ENCODE measurements at places on chromosomes 5 and 9. TPM values are rescaled to one million over a fixed set of nuclear protein-coding genes. Genes with fewer than 3 reads are reported as not detected.

CDKN2A gene
- 22.9 TPM for total RNA-seq

ITGA2 gene
- total RNA-seq, result 5.4 TPM

GRXCR2 gene
- total RNA-seq, result not detected

PPIC gene
- total RNA-seq, result not detected

QRFP gene
- total RNA-seq, result not detected

ABITRAM gene
- total RNA-seq, result 11.1 TPM

PCDHA4 gene
- not detected for total RNA-seq

Data from T-helper 1 cell treated with Interleukin-12 subunit alpha and Interleukin-12 subunit beta and Interleukin-4 antibody, amounts not matched to agents 30 ng/mL and 1 ng/mL, for 36 hours (primary cell).